ENCODE measurements at places on chromosomes 7 and 10.
A peak's percentile ranks its signal among the peaks of the same experiment; 100 is the strongest.

GRCh38 chr7:17181482-17181881 is 117.0 kb upstream of the AHR start:
- no peak for DNase-seq

DNA sequence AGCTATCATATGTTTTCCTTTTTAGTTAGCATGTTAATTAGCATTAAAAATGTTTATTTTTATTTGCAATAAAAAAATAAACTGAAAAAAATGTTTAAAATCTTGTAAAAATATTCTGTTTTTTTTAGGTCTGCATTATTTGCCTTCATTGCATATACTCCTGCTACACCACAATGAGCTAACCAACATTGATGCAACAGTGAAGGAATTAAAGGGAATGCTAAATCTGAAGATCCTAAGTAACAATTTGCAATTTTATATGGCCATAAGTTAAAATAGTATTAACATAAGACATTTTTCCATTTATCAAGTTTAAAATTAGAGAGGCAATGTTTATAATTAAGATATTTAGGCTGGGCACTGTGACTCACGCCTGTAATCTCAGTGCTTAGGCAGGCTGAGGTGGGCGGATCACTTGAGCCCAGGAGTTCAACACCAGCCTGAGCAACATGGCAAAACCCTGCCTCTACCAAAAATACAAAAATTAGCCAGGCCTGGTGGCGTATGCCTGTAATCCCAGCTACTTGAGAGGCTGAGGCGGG is 32.2 kb downstream of the LRRC72 start:
- no peak for DNase-seq

DNA sequence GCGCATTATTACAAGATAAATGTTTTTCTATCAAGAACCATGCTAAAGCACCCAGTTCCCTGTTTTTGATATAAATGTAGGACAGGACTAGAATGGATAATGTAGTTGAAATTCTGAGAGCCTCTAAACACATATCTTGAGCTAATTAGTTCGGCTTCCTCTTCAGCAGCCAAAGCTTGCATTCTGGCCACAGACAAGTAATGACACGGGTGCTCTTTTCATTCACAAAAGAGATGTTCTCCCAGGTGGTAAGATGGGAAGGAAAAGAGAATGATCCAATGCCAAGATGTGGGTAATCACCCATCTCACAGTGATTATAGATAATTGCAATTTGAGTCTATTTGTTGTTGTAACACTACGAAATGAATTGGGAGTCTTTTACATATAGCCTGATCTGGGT is 246.5 kb downstream of the KIAA1217 start:
- DNase-seq = no peak

GRCh38 chr7:21029006-21029405 is 242.3 kb upstream of the SP8 start:
- no peak for DNase-seq

GRCh38 chr10:18306031-18306430 is 165.8 kb downstream of the CACNB2 start:
- no peak for DNase-seq

DNA sequence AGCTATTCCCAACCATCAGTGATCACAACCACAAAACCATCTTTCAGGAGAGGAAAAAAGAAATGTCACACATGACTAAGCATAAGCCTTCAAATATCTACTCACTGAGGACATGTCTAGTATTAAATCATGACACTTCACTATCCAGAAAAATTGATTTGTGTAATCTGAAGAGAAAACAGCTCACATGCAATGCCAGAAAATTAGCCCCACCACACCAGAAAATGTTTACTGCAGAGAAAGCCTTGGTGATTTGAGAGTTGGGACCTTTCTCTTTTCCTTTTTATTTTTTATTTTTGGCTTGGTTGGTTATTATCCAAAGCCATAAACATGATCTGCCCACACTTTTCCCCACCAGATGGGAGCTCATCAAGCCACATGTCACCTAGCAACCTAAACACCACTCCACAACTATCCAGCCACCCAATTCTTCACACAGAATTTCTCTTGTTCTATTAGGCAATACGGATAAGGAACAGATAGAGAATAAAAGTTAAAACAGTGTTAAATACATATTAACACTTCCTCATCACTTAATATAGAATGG is 3.1 kb downstream of the PARD3 start:
- DNase-seq = no peak

DNA sequence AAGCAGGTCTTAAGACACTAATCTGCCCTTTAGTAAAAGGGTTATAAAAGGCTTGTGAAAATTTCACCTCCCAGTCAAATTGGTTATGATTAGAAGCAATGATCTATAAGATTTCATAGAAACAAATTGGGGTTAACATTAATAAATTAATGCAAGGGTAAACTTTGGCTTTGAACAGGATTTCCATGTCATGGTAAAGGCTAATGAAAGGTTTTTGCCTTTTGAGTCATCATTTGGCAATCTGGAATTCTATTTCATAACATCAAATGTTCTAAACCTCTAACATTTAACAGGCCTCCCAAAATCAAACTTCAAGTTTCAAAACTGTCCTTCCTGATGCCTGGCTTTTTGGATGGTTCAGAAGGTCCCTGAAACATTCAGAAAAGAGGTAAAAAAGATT is 62.4 kb downstream of the COA1 start:
- no peak for DNase-seq

DNA sequence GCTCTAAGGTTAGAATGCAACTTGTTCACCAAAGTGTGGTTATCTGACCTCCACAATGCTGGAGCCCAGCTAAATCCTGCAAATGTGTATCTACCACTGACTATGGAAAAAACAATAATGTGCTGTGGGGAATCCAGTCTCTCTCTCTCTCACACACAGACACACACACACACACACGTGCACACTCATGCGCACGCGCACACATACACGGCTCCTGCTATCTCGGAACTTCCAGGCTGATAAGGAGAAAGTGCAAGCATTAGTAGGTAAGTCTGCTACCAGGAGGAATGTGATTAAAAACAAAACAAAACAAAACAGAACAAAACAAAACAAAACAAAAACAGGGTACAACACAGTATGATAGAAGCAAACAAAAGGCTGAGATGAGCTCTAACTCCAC is 205.2 kb downstream of the FRMD4A start:
- DNase-seq = no peak

- DNase-seq = no peak
Measured at GRCh38 chr7:155469311-155470185, 11.6 kb downstream of the EN2 start.

GRCh38 chr7:40584667-40585433 is 450.0 kb downstream of the SUGCT start:
- no peak for DNase-seq

- no peak for DNase-seq
Measured at GRCh38 chr7:108016841-108017775, 14.1 kb upstream of the LAMB1 start.

DNA sequence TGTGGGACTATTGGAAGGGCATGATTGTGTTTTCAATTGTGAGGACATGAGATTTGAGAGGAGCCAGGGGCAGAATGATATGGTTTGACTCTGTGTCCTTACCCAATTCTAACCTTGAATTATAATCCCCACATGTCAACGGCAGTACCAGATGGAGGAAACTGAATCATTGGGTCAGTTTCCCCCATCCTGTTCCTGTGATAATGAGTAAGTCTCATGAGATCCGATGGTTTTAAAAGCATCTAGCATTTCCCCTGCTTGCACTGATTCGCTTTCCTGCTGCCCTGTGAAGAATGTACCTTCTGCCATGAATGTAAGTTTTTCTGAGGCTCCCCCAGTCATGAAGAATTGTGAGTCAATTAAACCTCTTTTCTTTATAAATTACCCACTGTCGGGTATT is 1367.1 kb downstream of the XPNPEP1 start:
- no peak for DNase-seq

DNA sequence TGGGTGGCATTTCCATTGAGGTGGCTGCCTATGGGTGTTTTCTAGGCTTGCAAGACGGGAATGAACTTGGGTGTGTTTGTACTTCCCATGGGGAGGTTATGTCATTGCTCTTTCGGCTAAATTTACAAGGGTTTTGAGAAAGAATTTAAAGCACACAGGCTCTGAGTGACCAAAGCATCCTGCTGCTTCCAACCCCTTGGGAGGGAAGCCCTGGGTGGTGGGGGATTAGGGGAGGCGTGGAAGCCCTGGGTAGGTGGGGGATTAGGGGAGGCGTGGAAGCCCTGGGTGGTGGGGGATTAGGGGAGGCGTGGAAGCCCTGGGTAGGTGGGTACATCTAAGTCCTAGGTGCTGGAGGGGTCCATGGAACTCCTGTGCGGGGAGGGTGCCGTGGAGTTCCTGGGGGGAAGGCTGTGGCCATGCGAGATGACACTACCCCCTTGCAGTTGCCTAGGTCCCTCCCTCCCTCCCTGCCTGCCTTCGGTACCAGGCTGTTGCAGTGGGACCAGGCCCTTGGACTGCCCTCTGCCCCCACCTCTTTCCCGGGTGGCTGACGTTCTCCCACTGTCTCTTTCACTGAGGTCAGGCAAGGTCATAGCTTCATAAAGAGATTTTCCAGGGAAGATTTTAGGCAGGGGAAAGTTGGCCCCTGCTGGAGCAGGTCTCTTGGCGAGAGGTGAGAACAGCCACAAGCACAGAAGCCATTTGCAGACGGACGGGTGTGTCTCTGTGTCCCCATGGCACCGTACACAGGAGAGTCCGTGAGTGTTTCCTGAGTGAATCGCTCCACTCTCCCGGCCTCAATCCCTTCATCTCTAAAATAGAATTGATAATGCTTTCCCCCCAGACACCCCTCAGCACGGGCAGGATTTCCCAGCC is 19.5 kb downstream of the PRF1 start:
- no peak for DNase-seq

- DNase-seq = no peak
Measured at GRCh38 chr7:39085189-39085588, 107.5 kb downstream of the POU6F2 start.

GRCh38 chr10:78337646-78338391 is 304.2 kb downstream of the RPS24 start:
- peak; percentile 59 for DNase-seq

GRCh38 chr10:49123981-49124950 is 8.9 kb upstream of the VSTM4 start:
- no peak for DNase-seq

DNA sequence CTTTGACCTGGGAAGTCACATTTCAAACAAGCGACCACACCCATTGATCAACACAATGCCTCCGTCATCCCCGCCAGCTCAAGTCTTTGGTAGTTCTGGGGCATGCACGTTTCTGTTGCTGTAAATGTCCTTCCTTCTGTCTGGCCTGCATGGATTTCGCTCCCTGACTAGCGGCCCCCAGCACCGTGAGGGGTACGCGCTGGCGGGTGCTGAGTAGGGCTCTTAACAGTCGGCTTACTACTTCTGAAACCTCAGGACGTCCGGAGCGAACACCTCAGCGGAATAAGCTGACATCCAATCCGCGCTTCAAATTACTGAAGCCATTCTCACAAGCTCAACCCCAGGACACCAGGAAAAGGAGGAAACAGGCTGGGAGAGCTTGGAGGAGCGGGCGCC is 505 bp downstream of the NUDCD3 start:
- DNase-seq = no peak

GRCh38 chr10:111703986-111704385 is 479.6 kb downstream of the GPAM start:
- no peak for DNase-seq

DNA sequence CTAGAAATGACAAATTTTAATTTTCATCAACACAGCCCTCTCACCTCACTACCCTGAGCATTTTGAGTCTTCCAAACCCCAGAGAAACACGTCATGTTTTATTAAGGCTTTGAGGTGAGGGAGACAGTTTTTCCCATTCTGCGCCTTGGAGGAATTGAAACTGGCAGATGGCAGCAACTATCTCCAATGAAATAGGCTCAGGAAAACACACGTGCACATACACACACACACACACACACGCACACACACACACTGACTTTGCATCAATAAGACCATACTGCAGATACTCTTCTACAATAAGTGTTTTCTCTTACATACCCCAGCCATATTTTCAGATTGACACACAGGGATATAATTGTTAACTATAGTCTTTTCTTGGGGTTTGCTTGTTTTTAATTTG is 3.2 kb upstream of the SFTPA2 start:
- no peak for DNase-seq

DNA sequence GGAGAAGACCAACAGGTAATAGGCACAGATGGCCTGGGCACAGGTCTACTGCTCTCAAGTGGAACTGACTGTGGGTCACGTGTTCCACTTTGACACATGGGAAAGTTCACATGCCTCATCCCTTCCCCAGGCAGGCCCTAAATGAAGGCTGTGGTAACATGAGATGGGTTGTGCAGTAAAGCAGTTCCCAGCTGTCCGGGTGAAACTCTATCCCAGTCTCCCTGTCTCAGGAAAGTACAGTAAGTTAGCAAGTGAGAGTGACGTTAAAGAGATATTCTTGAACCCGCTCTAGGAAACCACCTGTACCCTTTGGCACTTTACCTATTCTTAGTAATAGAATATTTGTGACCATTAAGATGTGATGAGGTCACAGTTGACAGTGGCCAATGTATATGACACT is 343.7 kb upstream of the AOAH start:
- DNase-seq = no peak

GRCh38 chr7:56157238-56157790 is 41.1 kb upstream of the NUPR2 start:
- no peak for DNase-seq

- no peak for DNase-seq
Measured at GRCh38 chr10:45152726-45153125, 152.0 kb downstream of the ZNF22 start.

DNA sequence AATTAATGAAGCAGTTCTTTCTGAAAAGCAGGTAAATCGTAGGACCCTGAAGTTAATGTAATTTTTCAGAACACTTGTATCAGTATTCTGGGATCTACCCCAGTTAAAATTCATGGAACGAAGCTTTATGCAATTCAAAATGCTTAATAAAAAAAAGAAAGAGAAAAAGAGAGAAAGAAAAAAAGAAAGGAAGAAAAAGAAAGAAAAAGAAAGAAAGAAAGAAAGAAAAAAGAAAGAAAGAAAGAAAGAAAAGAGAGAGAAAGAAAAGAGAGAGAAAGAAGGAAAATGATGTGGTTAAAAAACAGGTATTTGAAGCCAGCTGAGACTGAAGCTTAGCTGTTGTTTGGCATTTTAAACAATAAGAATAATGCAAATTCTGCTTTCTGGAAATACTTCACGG is 427.4 kb upstream of the AKR1E2 start:
- no peak for DNase-seq

GRCh38 chr10:73881221-73881919 is 7.0 kb upstream of the CAMK2G start:
- no peak for DNase-seq

GRCh38 chr10:8233832-8234259 is 179.4 kb downstream of the GATA3 start:
- DNase-seq = no peak

DNA sequence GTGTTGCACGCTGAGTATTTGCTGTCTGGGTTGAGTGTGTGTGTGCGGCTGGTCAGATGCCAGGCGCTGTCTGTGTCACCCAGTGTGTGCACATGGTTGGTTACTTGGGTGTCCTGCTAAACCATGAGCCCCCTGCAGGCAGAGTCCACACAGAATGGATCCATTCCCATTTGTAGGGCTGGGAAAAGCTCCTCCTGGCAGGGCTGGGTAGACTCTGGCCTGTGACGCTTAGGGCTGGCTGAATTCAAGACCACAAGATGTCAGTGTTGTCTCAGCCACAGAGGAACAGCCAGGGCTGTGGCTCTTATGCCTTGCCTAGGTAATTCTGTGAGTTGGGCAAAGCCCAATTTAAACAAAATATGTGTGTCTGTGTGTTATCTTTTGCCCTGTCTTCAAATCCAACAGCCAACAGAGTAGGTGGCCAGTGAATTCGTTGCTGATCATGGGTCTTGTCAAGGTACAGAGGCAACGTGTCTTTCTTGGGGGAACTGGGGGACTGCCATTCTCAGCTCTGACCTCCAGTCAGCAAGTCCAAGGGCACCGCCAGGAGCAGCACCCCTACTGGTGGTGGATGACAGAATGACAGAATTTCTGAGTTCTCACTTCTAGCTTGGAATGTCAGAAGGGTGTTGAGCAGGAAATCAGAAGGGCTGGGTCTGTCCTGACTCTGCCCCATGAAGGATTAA is 285.1 kb downstream of the CCSER2 start:
- no peak for DNase-seq
